T1000 (cell line): ENCODE measurements at places on chromosomes 2 and 18.

- no peak for DNase-seq
Measured at GRCh38 chr2:30298302-30298701, 67.0 kb downstream of the LBH start.

DNA sequence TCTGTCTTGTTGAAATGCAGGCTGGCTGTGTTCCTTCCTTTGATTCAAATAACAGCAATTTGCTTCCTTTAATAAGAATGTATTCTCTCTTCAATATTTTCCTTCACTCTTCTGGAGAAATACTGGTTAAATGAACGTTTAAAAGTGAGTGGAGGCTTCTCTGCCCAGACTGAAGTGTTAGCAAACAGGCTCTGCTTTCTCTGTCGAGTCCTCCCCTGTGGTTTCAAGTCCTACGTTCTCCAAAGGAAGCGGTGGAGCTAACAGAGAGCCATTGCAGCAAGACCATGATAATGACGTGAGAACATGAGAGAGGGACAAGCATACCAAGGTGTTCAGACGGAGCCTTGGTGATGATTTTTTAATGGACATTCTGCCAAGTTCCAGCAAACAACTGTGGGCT lies 26.2 kb upstream of the PID1 start:
- no peak for DNase-seq

DNA sequence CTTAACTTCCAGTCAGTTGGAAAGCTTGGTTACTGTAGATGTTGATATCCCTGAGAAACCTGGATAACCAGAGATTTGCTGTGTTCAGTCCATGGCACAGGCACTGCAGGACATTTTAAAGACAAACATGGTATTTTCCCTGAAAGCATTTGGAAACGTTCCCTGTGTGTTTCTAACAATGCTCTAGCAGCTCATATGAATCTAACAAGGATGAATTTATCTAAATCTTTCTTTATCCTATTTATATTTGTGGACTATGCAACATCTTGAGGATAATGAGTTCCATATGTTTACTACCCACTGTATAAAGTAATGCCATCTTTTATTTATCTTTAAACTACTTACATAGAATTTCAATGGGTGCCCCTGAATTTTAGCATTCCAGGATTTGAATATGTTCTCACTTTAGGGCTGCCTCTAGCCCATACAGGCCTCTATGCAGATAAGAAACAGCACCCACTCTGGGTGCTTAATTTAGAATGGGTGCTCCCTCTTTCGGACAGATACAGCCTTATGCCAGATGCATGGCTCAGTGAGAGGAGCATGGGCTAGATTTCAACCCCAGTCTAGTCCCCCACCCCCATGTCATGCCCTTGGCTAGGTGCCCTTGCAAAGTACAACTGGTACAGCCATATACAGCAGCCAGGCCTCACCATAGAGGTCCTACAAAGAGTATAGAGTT lies 50.6 kb upstream of the NEMP2 start:
- no peak for DNase-seq

GRCh38 chr2:226176283-226176984 lies 623.2 kb downstream of the IRS1 start:
- no peak for DNase-seq

DNA sequence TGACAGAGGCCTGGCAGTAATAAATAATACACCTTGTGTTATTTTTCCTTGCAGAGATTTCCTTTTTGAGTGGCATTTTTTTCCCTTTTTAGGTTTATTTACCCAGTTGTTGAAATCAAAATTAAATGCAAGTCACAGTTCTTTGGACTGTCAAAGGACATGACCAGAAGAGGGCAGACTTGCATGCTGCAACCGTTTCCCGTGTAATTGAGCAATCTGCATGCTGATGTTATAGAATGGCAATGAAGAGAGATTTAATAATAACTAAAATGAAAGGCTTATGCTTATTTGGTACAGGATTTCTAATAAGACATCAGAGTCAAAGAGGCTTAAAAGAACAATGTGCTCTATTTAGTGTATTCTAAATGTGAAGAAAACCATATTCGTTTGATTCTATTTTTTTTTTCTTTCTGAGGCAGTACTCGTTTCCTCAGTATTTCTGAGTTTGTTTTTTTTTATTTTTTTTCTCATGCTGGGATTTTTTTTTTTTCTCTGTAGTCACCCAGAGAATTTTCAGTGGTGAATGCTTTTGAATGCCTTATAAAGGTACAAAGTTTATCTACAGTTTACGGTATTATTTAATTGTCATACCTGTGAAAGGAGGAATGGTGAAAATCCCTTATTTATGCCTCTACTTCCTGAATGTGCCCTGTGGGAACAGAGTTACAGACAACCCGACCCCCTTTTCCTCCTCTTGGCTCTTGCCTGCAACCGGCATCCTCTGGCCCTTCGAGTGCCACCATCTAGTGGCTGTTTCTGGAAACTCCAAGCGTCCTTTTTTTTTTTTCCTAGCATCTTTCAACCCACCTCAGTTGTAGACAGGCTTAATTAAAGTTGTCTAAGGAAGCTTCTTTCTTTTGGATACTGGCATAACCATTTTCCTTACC lies 368.5 kb downstream of the LRRTM1 start:
- DNase-seq = no peak

- no peak for DNase-seq
Measured at GRCh38 chr2:198056836-198057235, 252.4 kb downstream of the PLCL1 start.
